ENCODE measurements at places on chromosomes 5 and 9. TPM values are rescaled to one million over a fixed set of nuclear protein-coding genes. Genes with fewer than 3 reads are reported as not detected.

Gene ANKRA2
- total RNA-seq: 12.6 TPM

Gene ASPN
- total RNA-seq: 19.8 TPM

Gene LAMC3
- total RNA-seq: 0.12 TPM

Gene SPINK4
- not detected for total RNA-seq

Gene RFESD
- 2.2 TPM for total RNA-seq

Gene C9orf50
- total RNA-seq: 0.13 TPM

Gene PNPLA7
- 1.3 TPM for total RNA-seq

Gene HAVCR2
- 0.26 TPM for total RNA-seq

Gene AP3S1
- total RNA-seq: 104 TPM

Gene PPP2CA
- 53.2 TPM for total RNA-seq

Gene CCDC112
- total RNA-seq: 5.4 TPM
